Stimulated activated CD8-positive, alpha-beta memory T cell treated with anti-CD3 and anti-CD28 coated beads, Interleukin-2, amount 100 ng/mL, for 48 hours (primary cell): ENCODE measurements at places on chromosomes 3 and 15.

GRCh38 chr3:178259703-178260102 lies 276.5 kb upstream of the KCNMB2 start:
- DNase-seq = no peak

- DNase-seq = no peak
Measured at GRCh38 chr15:74773329-74773728, 8.6 kb upstream of the CSK start.

GRCh38 chr3:139630542-139630941 lies 47.2 kb downstream of the NMNAT3 start:
- DNase-seq = no peak

DNA sequence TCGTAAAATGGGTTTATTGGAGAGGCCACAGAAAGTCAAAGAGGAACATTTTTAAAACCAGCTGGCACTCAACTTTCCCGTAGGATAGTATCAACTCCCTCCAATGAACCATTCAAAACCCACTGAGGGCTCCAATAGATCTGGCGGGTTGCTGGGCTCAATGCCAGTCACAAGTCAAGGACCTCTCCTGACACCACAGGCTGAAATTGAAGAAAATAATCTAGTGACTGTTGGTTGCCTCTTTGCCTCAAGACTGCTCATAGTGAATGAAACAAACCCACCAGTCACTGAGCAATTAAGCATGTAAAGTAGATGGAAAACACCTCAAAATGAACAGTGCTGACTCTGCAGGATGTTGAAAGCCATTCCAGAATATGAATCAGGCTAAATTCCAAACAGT lies 500.6 kb upstream of the AGTR1 start:
- no peak for DNase-seq

- DNase-seq = no peak
Measured at GRCh38 chr15:29066310-29066709, 180.5 kb downstream of the APBA2 start.

DNA sequence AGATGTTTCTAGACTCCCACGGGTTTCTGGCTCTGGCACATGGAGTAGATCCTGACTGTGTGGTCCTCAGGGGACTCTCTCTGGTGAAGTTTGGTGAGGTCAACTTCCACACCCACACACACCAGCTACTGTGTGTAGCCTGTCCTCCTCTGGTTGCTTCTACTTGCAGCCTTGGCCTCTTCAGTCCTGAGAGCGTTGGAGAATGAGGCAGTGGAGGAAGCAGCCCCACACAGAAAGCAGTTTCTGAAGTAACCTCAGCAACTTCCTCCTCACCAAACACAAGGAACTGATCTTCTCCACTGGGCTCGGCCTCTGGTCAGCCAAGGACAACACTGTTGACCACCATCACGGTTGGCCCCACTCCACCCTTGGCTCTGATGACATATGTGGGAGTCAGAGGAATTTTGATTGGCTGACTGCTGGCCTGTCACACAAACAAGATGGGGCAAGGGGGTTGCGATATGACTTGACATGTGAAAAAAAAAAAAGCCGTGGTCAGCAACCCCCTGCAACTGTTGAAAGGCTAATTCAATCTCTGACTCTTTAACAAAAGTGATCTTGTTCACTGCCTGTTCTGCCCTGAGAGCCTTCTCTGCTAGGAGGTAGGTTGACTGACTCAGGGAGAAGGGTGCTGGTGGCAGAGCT lies 19.6 kb downstream of the CD86 start:
- no peak for DNase-seq

DNA sequence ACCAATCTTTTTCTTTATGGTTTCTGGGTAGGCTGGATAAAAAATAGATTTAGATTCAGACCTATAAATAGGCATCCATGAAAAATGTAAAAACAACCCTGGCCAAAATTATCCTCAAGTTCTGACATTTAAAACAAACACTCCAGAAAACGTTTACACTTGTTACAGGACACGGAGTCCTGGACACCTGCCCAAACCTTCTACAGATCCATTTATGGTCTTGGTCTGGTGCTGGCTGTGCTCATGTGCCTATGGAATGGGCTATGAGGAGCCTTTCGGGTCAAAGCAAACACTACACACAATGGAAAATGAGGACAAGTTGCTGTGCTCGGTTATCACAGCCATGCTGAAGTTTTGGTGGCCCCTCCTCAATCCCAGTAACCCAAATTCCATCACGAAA lies 108.1 kb downstream of the PDZRN3 start:
- DNase-seq = no peak

GRCh38 chr15:95013381-95013780 lies 782.0 kb downstream of the MCTP2 start:
- DNase-seq = no peak

DNA sequence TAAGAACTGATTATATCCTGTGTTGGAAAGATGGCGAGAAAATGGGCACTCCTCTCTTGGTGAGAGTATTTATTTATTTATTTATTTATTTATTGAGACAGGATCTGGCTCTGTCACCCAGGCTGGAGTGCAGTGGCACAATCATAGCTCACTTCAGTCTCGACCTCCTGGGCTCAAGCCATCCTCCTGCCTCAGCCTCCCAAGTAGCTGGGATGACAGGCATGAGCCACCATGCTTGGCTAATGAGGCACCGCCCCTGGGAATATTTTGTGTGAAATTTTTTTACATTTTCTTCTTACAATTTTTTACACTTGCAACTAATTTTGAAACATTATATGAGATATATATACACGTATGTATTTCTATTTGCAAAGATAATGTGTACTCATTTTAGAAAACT lies 150.5 kb upstream of the PRR20G start:
- no peak for DNase-seq
